ENCODE measurements at places on chromosomes 16 and 17. TPM values are rescaled to one million over a fixed set of nuclear protein-coding genes. Genes with fewer than 3 reads are reported as not detected.

The ACAP1 gene
- total RNA-seq = 3.8 TPM

The FKBP10 gene
- total RNA-seq = 3.1 TPM

GRCh38 chr17:7562208-7562605 lies 488 bp downstream of the SENP3 start:
- ATAC-seq = no peak

DNA sequence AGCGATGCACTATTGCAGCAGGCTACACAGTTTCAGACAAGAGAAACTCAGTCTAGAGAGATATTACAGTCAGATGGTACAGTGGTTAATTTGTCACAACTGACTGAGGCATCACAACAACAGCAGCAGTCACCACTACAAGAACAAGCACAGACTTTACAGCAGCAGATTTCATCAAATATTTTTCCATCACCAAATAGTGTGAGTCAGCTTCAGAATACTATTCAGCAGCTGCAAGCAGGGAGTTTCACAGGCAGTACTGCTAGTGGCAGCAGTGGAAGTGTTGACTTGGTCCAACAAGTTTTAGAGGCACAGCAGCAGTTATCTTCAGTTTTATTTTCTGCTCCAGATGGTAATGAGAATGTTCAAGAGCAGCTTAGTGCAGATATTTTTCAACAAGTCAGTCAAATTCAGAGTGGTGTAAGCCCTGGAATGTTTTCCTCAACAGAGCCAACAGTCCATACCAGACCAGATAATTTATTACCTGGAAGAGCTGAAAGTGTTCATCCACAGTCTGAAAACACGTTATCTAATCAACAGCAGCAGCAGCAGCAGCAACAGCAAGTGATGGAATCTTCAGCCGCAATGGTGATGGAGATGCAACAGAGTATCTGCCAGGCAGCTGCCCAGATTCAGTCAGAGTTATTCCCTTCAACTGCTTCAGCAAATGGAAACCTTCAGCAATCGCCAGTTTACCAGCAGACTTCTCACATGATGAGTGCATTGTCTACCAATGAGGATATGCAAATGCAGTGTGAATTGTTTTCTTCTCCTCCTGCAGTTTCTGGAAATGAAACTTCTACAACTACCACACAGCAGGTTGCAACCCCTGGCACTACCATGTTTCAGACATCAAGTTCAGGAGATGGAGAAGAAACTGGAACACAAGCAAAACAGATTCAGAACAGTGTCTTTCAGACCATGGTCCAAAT lies 34.1 kb downstream of the NQO1 start:
- ATAC-seq = no peak
